ENCODE measurements at places on chromosomes 2 and 18.

DNA sequence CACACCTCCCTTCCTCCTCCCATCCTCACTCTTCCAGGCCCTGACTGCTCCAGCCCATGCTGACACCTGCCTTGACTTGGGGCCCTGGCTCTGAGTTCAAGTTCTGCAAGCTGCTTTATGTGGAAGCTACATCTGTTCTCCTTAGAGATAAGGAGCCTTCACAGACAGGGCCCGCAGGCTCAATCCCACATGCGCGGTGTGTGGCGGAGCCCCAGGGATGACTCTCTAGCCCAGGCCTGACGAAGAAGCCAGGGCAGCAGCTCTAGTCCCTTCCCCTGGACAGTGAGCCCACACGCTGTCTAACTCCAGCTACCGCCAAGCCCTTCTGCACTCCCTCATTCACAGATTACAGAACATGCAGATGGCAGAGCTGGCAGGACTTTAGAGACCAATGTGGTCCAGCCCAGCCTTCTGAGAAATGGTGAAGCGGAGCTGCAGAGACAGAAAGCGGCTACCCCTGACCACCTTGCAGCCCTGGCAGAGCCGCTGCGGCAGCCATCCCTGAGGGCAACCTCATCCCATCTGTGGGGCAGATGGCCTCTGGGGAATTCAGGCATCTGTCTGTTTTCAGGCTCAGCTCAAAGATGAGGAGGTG, 304.3 kb downstream of the CELF4 start:
- DNase-seq: no peak

- DNase-seq: no peak
Measured at GRCh38 chr18:30113454-30113853, 929.1 kb downstream of the DSC3 start.

DNA sequence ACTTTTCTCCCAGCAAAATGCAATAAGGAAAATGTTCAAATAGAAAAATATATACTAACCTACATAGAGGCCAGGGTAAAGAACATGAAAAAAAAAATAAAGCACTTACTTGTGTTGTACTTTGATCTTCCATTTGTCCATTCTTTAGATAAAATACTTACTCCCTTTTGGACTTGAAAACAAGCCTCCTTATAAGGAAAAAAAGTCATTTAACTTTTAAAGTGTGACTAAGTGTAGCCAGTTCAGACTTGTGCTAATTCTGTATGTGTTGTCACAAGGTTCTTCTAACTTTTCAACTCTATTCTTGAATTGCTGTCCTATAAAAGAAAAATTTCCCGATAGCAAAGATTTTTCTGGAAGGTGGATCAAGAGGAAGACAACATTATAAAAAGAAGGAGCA, 23.2 kb downstream of the SLC40A1 start:
- DNase-seq: no peak

DNA sequence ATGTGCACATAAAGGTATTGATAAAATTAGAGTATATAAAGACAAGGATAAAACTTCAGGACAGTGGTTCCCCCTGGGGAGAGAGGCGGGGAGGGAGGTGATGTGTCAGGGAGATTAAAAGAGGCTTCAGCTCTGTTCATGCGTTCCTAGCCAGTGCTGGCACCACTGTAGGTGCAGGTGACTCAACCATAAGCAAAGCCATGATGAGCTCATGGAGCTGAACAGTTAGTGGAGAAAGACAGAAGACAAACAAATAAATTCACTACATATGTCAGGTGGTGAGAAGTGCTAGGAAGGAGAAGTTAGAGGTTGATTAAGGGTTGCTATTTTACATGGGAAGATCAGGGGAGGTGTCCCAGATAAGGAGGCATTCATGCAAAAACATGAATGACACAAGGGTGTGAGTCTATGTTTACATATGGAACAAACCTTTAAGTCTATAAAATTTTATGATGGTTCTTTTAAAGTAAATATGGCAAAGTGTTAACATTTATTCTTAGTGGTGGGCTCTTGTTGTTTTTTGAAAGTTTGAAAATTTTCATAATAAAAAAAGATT, 136.0 kb downstream of the ANKRD44 start:
- DNase-seq: no peak

- no peak for DNase-seq
Measured at GRCh38 chr18:59575995-59576394, 121.2 kb downstream of the CCBE1 start.

DNA sequence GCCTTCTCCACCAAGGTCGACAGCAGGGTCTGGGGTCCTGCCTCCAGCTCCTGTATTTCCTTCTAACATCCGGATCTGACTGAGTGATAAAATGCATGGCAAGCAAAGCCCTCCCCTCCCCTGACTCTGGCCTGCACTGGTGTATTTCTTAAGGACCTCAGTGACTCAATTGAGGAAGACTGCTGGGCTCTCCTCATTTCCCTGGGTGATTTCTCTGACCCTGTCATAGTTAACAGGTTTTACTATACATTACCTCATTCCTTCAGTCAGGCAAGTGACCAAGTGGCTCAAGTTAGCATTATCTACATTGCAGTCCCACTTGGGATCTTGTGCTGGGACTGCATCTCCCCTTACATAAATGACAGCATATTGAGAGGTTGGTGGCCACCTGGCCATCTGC, 38.8 kb upstream of the CCBE1 start:
- DNase-seq: no peak

- no peak for DNase-seq
Measured at GRCh38 chr18:57242285-57242684, 95.4 kb downstream of the BOD1L2 start.

DNA sequence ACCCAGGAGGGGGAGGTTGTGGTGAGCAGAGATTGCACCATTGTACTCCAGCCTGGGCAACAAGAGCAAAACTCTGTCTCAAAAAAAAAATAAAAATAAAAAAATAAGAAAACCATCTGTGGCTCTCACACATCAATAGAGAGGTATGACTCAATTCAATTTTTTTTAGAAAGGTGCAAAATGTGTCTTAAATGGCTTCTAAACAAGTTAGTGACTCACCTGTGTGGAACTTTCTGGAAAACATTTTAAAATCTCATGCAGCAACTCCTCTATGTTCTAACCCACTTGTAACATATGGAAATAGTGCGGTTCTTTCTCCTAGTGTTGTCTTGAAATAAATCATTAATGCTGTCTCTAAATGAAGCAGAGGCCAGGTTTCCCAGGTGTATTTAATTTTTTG, 10.7 kb upstream of the SULT1C4 start:
- no peak for DNase-seq

DNA sequence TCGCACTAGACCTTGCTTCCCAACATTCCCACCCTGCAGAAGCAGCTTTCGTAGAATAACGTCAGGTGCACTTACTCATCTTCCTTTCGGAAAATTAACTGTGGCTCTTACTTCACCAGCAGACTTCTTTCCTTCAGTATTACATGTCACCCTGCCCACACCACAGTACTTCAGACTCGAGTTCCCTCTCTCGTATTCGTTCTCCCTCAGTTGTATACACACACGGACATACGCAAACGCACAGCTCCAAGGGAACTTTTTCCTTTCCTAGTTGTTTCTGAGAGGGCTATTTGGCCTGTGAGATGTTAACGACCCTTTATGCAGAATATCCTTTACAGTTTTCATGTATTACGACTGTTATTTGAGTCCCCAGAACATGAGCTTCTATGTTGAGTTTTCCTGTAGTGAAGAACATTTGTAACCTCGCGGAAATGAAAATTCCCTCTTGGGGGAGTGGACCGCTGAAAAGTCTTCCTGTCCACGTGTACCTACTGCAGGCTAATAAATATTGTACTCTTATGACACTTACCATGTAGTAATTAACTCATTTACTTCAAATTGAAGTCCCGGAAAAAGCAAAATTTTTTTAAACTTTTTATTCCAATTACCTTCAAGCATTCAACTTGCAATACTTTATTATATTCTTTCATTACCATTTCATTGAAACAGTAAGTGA, 908 bp downstream of the ERLEC1 start:
- DNase-seq: no peak

GRCh38 chr18:46315161-46315560, 211.0 kb downstream of the HAUS1 start:
- DNase-seq: no peak

DNA sequence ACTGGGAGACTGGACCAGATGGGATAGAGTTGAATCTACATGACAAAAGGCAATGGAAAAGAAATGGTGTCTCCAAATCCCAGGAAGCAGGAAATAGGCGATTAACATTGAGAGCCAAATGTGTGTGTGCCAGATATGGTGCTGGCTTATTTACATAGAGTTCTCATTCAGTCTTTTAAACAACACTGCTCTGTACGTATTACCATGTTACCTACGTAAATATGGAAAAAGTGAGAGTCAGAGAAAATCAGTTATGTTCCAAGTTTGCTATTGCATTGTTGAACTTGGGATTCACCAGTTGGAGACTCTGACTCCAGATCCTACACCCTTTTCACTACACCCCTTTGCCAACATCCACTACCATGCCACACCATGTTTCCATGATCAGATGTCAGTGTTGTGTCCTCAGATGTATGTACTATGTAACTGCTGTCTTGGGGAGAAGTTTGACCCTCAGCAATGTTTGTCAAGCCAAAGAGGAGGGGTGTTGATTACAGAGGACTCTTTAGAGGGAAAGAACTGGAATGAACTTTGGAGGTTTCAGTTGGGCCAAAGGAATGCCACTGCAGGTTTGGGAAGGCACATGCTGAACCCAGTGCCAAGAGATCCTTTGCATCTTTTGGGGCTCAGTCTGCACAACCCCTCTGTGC, 19.6 kb upstream of the GREB1 start:
- no peak for DNase-seq

DNA sequence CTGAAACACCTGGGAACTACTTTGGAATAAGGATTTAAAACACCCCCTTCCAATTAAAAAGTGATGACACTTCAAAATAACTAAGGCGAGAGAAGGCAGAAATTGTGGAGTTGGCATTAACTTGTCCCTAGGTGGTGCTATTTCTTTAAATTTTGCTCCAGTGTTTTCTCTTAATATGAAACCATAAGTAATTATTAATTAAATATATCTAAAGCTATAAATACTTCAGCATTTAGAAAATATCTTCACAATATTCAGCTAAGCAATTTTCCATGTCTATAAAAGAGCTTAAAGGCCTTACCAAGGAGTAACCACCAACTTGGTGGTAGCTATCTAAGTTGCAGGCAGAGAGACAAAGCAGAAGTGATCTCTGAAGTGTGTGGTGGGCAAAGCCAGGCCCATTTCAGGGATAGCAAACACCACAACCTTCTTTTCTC, 186.8 kb upstream of the PGAP1 start:
- peak; percentile 56 for DNase-seq

DNA sequence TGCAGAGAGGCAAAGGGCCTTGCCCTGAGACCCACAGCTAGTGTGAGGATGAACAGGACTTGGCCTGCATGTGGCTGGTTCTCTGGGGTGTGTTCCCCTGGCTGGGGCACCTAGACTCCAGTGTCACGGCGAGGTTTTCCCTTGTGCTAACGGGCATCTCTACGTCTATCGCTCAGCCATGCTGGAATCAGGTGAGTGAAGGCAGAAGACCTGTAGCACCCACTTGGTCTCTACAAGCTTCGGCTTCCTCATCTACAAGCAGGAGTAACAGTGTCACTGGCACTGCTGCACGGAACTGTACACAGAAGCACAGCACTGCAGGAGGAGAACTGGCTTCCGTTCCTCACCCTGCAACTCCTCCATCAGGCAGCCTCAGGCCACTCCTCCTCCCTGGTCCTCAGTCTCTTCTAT, 30.6 kb downstream of the HS1BP3 start:
- no peak for DNase-seq

- no peak for DNase-seq
Measured at GRCh38 chr2:119431976-119432850, 559 bp downstream of the TMEM37 start.

DNA sequence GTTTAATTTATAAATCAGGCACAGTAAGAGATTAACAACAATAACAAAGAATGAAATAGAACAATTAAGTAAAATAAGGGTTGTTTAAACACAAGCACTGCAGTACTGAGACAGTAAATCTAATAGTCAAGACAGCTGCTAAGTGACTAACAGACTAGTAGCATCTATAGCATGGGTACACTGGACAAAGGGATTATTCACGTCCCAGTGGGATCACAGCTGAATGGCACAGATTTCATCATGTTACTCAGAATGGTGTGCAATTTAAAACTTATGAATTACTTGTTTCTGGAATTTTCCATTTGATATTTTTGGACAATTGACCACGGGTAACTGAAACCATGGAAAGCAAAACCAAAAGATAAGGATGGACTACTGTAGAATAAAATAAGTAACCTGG, 161.9 kb upstream of the DAPL1 start:
- DNase-seq: no peak

DNA sequence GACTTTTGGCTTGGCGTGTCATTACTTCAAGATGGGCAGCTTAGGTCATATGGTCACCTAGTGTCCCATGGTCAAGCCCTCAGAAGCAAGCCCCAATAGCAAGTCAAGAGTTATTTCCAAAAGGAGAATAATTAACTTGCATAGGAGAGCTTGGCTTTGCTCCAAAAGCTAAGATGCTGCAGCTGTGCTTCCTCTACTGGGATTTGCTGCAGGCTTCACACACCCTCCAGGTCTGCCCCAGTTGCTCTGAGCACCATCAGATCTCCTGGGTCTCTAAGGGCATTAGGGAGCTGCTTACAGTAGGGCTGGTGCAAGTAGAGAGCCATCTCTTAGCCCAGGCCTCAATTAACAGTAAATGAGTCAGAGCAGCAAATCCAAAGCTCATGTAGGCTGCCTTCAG, 46.6 kb downstream of the THUMPD2 start:
- DNase-seq: no peak

GRCh38 chr2:127508023-127508630, 18.2 kb downstream of the IWS1 start:
- no peak for DNase-seq

GRCh38 chr18:54973046-54973445, 13.8 kb upstream of the CCDC68 start:
- no peak for DNase-seq

- DNase-seq: no peak
Measured at GRCh38 chr2:24754985-24755705, 38.0 kb downstream of the PTRHD1 start.

DNA sequence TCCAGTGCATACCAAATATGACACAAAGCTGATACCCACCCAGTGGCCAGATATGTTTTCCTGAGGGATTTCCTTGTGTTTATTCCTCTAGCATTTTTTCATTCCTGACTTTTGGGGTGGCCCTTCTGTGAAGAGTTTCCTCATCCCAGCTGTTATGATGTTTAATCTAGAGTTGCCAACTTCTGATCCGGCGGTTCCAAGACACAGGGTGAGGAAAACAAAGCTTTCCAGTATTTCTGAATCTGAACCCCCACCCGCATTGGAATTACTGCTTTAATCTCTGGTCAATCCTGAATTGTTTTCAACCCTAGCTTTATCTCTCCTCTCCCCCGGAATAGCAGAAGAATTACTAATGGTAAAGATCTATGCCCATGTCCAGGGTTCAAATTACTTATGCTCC, 39.2 kb upstream of the PNPT1 start:
- DNase-seq: no peak

GRCh38 chr2:161351678-161352077, 43.5 kb downstream of the PSMD14 start:
- DNase-seq: no peak

- DNase-seq: no peak
Measured at GRCh38 chr2:10883066-10883465, 28.7 kb upstream of the KCNF1 start.

GRCh38 chr2:173472112-173472511, 117.4 kb downstream of the CDCA7 start:
- DNase-seq: no peak

- DNase-seq: no peak
Measured at GRCh38 chr2:27127883-27128667, 4.5 kb downstream of the ABHD1 start.

Data from CD4-positive, alpha-beta T cell treated with Interleukin-12 subunit alpha and Interleukin-12 subunit beta, for 1 hour (primary cell).